ENCODE measurements at places on chromosomes 3 and 15.

DNA sequence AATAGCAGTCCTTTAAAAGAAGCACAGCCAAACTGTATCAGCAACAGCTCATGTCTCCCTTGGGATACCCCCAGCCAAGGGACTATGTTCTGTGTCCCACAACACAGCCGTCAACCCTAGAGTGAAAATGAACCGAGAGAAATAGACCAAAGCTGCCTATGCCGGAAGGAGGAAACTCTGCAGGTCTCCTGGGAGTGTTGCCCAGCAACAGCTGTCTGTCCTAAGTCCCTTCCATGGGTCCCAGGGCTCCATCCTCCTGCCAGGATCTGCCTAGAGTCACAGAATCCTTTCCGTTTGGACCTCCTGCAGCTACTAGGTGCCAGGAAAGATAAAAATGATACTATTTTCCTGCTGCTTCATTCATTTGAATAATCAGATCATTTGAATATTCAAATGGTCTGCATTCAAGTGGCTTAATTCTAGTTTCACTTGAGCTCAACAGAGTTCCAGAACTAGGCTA lies 53.1 kb downstream of the TRANK1 start:
- no peak for DNase-seq

DNA sequence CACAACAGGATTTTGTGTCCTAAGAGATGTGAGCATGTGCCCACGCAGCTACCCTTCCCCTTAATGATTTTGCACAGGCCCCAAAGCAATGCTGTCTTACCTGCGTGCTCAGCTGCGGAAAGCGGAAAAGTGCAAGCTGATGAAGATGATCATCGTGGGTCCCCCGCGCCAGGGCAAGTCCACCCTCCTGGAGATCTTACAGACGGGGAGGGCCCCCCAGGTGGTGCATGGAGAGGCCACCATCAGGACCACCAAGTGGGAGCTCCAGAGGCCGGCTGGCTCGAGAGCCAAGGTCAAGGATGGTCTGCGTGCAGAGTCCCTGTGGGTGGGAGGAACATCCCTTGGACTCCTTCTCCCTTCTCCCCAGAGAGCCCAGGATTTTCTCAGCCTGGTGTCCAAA lies 103.1 kb downstream of the LRRK1 start:
- no peak for DNase-seq

DNA sequence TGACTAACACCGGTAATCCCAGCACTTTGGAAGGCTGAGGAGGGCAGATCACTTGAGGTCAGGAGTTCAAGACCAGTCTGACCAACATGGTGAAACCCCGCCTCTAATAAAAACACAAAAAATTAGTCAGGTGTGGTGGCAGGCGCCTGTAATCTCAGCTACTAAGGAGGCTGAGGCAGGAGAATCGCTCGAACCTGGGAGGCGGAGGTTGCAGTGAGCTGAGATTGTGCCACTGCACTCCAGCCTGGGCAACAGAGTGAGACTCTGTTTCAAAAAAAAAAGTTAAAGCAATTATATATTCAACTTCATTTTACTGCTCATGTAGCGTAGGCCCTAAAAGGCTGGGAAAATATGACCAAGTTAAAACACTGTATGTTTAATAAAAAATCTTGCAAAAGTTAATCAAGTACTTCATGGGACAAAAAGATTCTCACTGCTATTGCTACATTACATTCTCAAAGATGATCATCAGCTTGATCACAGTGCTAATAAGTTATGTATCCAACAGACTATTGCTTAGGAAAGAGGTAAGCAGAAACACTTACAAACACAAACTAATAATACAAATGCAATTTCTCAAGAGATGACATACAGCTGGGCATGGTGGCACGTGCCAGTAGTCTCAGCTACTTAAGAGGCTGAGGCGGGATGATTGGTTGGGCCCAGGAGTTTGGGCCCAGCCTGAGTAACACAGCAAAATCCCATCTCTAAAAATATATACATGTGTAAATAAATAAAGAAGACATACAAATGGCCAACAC lies 2.7 kb downstream of the COPS2 start:
- no peak for DNase-seq

- DNase-seq: no peak
These were observed 98.4 kb downstream of the TMEM266 start for GRCh38 chr15:76158226-76158625.

GRCh38 chr3:136893848-136894443 lies 31.9 kb downstream of the NCK1 start:
- no peak for DNase-seq

DNA sequence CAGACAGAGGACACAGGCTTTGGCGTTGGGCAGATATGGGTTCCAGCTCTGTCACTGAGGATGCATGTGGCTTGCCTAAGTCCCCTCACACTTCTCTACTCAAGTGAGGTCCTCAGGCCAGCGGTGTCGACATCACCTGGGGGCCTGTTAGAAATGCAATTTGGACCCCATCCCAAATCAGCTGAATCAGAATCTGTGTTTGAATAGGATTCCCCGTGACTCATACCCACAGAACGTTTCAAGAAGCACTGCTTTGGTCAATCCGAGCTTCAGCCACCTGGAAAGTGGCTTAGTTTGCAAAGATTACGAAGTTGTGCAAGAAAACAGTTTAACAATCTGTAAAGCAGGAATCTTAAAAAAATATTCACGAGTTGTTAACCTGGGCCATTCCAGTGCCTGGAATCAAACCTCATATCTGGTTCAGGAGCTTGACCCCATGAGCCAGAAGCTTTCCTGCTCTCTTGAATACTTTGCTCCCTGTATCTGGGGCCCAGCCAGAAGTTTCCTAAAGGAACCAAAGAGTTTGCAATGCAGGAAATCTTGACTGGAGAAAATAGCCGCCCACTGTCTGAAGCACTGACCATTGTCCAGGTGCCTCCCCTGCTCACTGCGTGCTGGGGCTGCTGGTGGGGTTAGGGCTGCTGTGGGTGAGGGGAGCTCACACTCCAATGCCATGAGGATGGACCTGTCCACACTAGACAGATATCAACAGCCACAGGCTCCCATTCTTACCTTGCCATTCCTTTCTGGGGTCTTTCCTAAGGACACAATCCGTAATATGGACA lies 208.5 kb upstream of the LINGO1 start:
- no peak for DNase-seq

DNA sequence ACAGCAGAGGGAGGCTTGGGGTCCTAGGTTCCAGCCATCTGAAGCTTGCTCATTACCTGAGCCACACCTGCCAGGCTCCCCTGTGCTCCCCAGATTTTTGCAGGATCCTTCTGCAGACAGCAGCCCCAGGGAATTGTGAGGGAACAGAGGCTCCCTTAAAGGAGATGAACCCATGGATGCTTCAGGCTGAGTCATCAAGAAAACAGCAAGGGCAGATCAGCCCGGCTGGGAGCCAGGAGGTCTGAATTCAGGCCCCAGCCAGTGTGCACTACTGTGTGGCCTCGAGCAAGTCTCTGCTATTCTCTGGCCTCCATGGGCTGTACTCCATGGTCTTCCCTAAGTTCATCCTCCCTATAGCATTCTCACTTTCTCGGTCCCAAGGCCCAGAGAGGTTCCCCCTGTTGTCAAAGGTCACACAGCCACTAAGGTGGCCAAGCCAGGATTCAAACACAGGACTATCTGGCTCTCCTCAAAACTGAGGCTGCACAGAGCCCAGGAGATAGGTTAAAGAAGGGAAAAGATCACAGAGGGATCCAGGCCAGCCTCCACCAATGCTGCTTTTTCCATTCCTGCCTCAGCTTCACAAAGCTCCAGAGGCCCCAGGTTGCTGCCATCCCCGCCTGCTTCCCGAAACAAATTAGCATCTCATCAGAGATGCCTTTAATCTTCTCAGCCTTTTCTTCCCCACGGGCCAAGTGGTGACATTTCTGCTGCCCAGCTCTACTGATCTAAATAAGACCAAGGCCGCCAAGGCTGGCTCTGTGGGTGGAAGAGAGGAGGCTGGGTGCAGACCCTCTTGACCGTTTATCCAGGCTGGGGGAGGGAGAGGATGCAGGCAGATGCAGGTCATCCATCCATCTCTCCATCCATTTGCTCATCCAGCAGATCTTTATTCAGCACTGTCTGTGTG lies 21.2 kb upstream of the GRIP2 start:
- DNase-seq: no peak

DNA sequence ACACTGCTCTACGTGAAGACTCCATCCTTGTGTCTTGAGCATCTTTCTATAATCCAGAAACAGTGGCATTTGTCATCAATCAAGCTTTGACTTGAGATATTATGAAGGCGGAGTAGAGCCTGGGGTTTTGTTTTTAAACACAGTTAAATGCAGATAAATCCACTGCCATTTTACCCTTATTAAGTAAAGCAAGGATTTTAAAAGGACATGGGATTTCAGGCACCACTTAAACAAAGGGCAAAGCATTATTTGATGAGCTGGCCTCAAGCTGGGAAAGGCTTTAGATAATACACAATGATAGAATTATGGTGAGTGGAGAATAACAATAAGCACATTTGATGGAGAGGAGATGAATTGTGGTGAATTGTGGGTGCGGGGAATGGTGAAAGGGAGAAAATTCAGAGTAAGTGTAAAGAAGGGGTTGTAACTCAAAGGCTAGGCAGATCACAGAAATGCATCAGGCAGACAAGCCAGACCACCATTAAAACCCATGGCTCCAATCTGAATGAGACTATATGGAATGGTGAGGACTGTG lies 54.9 kb upstream of the GLCE start:
- no peak for DNase-seq

GRCh38 chr3:197906023-197906849 lies 43.8 kb upstream of the RPL35A start:
- DNase-seq: peak; percentile 79

DNA sequence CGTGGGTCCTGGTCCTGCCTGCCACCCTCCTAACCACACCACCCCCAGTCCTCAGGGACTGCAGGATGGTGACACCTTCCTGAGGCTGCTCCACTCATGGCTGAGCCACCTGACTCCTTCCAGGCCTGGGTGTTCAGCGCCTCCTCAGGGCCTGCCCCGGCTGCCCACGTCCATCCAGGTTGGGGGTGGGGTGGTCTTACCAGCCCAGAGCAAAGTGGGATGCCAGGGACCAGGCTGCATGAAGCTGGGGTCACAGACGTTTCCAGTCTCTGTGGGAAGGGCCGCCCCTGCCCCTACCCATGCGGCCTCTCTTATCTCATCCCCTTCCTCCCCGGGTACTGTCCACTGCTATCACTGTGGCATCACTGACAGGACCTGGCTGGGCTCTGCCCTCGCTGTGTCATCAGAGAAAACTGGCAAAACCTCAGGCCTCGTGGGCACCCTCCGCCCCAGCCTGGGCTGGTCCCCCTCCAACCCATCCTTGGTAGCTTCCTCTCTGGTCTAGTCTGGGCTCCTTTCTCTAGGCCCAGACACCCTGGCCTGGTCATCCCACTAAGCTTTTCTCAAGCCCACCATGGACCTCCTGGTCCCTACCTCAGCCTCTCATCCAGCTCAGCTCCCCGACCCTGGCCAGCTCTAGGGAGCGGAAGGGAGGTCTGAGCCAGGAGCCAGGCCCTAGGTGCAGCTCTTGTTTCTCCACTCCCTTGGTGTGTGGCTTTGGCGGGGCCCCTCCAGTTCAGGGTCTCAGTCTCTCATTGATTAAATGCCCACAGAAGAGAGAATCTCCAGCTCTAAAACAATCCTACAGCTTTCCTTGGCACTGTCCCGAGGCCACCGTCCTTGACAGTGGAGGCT lies 32.9 kb downstream of the WNT7A start:
- DNase-seq: no peak

- no peak for DNase-seq
These were observed 5.4 kb upstream of the THSD4 start for GRCh38 chr15:71109905-71110304.

- no peak for DNase-seq
These were observed 1.2 kb downstream of the TGM4 start for GRCh38 chr3:44875596-44875995.

- DNase-seq: no peak
These were observed 14.8 kb downstream of the UBP1 start for GRCh38 chr3:33425453-33425852.

DNA sequence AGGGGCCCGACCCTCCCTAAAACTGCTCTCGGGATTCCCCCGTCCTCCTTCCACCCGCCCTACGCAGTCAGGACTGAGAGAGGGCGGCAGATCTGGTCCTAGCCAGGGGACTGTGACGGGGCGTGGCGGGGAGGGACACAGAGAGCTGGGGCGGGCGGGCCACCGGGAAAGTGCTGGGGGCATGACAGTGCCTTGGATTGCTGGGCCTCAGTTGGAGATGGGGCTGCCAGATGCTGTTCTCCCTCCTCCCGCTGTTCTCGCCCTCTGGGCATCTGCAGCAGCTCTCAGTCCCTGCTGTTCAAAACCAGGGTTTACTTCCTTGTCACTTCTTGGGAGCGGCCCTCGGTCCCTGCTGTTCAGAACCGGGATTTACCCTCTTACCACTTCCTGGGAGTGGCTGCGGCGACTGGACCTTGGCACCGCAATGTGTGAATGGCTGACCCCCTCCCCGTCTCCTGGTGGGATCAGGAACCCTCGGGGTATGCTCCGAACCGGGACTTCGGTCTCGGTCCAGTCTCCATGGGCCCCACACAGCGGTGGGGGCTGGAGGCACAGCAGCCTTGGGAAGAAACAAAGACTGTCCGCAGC lies 1.8 kb upstream of the RPP25 start:
- DNase-seq: no peak

DNA sequence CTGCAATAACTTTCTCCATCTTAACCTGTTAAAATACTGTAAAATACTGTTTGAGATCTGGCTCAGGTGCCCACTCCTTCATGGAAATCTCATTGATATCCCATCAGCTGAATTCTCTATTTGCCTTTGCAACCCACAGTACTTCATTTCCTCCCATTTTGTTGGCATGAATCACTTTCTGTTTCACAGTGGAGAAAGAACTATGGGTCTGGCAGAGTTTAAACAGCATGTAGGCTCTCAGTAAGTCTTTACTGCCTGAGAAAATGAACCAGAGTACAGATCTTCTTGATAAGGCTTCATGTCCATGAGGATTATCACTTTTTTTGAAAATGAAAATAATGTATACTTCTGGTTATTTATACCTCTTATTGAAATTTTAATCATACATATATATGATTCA lies 245.9 kb downstream of the NAALADL2 start:
- no peak for DNase-seq

DNA sequence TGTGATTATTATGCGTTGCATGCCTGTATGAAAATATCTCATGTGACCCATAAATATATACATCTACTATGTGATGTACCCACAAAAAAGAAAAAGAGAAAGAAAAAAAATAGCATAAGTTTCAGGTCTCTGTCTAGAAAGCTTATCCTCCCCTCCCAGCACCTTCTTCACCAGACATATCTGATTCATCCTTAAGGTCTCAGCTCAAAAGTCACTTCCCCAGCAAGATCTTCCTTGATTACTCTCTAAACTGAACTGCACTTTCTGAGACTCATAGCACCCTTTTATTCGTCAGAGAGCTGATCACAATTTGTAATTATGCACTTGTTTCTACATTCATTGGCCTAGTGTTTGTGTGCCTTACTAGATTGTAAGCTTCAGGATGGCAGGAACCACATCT lies 11.1 kb upstream of the PTPN9 start:
- DNase-seq: no peak

DNA sequence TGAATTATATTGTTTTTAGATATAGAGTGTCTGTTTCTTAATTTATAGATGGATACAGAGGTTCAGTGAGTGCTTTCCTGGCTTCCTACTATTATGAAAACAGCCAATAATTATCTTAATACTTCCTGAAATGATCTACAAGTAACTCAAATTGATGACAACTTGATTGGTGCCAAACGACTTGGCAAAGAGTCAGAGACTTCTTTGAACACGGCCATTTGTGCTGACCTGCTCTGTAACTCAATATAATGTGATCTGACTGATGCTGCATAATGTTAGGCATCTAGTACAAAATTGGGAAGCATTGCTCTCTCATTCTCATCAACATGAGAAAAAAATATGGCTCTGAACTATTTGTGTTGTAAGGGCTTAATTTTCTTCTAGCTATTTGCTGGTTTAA lies 193.9 kb downstream of the DIPK2A start:
- DNase-seq: no peak

- no peak for DNase-seq
These were observed 236.9 kb downstream of the THSD4 start for GRCh38 chr15:71352125-71352524.

Data from CD4-positive, alpha-beta T cell treated with Interleukin-21 for 1 hour (primary cell).